ENCODE measurements at places on chromosomes 4 and X.
A peak's percentile ranks its signal among the peaks of the same experiment; 100 is the strongest.

- no peak for DNase-seq
These were observed 143.3 kb downstream of the AWAT2 start for GRCh38 chrX:69906447-69906846.

GRCh38 chr4:11343536-11343935 is 85.2 kb downstream of the HS3ST1 start:
- DNase-seq = peak; percentile 75

DNA sequence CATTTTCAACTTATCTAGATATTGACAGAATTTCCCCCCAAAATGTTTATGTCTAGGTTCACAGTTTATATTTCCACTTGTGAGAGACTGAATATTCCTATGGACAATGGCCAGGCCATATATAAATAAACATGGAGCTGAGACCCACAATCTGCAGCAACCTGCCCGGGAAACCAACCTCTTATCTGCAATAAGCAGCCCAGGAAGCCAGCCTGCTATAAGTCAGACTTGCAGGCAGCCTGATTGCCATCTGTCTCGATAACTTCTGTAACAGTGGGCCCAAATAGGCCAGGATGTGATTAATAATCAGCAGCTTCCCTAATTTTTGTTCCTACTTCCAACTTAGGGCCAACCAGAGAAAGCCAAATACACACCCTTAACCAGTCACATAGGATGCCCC is 5.2 kb upstream of the NAP1L5 start:
- DNase-seq = no peak

- DNase-seq = no peak
These were observed 213.4 kb downstream of the MAML3 start for GRCh38 chr4:139940600-139940999.

- DNase-seq = no peak
These were observed 294.0 kb downstream of the CAMK2D start for GRCh38 chr4:113467581-113467980.

DNA sequence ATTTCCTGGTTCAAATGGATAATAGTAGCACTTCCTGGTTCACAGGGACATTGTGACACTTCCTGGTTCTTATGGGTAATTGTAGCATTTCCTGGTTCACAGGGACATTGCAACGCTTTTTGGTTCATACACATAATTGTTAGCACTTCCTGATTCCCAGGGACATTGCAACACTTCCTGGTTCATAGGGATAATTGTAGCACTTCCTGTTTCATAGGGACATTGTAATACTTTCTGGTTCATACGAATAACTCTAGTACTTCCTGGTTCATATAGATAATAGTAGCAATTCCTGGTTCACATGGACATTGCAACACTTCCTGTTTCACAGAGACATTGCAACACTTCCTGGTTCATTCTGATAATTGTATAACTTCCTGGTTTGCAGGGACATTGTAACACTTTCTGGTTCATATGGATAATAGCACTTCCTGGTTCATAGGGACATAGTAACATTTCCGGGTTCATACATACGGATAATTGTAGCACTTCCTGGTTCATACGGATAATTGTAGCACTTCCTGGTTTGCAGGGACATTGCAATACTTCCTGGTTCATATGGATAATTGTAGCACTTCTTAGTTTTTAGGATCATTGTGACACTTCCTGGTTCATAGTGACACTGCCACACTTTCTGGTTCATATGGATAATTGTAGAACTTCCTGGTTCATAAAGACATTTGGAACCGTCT is 61.6 kb upstream of the CD99 start:
- DNase-seq = no peak

DNA sequence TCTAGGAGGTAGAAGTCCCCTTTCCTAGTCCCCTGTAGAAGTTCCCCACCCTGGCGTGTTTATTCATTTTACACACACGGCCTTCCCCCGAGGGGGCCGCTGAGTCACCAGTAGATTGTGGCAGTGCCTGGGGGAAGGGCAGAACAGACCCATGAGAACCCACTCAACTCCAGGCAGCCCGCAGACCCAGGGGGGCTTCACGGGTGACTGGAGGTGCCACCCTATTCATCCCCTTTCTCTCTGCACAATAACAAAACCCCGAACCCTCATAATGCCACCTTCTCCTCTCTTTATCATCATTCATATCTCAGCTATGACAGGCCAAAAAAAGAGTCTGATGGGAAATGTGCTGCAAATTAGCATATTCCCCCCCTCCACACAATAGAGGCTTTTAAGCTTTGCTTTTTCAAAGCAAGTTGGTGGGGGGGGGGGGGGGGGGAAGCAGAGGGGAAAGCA is 20.4 kb upstream of the GPM6B start:
- peak; percentile 77 for DNase-seq

DNA sequence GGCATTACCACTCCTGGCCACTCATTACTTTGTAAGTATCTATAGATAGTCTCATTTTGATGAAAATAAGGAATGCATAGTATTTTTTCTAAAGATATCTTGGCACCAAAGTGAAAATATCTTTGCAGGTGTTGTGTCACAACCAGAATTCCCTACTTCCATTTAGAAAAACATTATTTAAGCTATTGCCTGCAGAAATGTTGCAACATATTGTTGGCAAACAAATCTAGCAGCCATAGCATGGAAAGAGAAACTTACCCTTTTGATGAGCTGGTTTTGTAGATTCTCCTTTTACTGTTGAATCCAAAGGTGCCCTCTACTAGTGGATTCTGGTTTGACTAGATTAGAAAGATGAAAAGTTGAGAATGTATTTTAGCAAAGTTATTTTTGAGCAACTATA is 138.8 kb downstream of the AREG start:
- DNase-seq = no peak

DNA sequence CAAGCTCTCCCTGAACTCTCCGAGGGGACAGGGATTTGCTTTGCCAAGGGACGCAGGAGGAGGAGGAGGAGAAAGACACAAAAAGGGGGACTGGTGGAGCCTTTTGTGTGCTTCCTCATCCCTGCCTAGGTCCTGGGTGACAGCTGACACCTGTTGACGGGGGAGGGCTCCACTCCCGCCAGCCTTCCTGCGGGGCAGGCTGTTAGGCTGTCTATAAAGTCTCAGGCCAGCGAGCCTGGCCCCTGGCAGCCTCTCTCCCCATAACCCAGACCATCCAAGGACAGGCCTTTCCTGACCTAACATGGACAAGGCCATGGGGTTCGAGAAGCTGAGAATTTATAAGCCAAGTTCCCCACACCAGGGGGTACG is 832 bp upstream of the EVC2 start:
- DNase-seq = peak; percentile 18

DNA sequence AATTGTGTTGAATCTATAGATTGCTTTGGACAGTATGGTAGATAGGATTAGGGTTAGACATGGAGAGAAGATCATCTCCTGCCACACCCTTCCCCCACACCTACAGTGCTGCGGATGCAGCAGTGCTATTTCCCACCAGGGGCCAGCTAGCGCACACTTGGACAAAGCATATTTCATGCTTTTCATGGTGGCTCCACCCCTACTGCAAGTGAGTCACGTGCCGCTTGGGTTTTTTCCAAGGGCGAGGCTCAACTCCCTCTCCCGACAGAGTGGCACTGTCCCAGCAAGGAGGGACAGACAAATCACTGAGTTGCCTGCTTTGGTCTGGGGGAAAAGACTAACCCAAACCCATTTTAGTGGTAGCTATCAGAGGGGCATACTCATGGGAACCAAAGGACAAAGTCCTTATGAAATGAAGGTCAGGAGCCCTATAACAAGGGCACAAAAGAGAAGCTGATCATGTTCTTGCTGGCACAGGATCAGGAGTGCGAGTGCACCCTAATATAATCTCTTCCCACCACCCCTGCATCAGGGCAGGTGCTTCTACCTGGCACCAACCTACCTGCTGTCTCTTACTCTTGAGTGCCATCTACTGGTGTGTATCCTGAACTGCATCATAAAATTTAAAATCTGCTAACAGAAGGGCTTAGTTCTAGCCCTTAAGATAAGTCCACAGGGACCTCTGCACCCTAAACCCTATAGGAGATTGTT is 55.1 kb upstream of the PGAM4 start:
- peak; percentile 57 for DNase-seq

DNA sequence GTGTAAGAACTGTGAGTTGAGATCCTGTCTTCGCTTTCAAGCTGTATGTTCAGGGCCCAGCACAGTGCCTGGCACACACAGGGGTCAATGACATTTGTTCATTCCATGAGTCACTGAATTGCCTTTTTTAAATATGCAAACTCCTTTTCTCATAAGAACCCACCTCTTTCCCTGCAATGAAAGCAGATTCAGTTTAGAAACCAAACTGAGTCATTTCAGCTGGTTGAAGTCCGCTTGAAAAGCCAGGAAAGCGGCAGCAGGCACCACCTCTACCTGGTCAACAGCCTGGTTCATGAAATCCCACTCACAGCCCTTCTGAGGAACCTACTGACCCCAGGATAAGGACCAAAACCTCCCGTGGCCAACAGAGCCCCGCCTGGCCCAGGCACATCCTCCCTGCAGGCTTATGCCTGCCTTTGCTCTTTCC is 4.5 kb upstream of the C1QTNF7 start:
- DNase-seq = no peak

- DNase-seq = no peak
These were observed 4.7 kb downstream of the THAP9 start for GRCh38 chr4:82905205-82905604.

DNA sequence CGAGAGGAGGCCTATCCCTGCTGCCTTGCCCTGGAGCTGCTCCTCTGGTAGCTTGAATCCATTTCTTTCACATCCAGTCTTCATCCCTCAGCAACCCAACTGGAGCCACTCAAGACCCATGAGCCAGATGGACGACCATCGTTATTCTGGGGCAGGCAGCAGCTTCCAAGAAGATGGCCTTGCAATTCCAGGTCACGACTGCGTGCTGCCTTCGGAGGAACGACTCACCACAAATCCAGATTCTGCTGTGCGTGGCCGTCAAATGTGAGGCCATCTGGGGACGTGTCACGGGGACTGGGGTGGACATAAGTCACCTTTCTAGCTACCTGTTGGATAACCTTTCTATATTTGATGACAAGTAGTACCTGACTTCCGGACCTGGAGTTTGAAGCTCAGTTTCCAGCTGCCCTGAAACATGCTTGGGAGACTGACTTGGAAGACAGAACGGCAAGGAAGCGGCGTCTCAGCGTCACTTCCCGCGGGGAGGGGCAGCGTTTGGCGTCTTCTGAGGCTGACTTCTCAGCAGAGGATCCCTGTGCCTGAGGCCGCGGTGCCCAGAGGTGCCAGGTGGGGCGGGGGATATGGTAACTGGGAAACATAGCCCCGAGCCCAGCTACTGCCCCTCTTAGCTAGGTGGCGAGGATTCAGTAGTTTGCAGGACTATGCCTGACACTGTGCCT is 11.7 kb upstream of the TMEM271 start:
- DNase-seq = no peak

DNA sequence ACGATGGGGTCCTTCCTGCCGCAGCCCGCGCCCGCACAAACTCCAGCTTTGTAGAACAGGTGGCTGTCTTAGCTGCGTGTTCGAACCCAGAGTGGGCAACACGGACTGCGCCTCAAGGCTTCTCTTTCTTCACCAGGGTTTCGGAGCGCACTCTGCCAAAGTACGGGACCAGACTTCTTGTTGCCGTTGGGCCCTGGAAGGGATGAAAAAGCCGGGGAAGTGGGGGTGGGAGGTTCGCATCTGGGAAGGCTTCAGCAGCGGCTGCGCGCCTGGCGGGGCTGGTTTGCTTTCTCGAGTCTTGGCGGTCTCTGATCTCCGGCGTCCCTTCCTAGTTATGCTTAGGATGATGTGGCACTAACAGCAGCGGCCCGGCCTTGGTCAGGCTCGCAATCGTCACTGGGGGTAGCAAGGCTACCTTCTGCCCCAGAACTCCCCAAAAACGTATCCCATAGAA is 673 bp downstream of the PARM1 start:
- DNase-seq = no peak

DNA sequence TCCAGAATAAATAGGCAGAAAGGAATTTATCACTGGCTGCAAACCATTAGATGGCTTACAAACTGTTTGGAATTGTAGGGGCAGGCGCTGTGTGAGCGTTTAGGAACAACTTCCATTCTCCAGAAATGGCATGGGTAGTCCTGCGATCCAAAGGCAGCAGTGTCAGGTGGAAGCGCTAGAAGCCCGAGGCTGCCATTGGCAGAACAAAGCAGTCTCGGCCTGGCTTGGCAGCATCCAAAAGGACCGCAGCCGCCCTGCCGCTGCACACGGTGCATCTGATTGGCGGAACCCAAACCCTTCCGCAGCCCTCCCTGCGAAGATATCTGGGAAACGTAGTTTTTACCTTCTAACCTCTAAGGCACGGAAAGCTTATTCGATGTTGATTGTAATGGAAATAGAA is 23.6 kb upstream of the YTHDC1 start:
- peak; percentile 85 for DNase-seq

DNA sequence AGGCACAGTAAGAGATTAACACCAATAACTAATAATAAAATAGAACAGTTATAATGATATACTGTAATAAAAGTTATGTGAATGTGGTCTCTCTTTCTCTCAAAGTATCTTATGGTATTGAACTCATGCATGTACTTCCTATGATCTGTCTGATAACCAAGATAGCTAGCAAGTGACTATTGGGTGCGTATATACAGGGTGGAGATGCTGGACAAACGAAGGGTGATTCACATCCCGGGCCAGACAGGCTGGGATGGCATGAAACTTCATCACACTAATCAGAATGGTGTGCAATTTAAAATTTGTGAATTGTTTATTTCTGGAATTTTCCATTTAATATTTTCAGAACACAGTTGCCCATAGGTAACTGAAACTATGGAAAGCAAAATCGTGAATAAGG is 96.8 kb downstream of the PHEX start:
- no peak for DNase-seq

DNA sequence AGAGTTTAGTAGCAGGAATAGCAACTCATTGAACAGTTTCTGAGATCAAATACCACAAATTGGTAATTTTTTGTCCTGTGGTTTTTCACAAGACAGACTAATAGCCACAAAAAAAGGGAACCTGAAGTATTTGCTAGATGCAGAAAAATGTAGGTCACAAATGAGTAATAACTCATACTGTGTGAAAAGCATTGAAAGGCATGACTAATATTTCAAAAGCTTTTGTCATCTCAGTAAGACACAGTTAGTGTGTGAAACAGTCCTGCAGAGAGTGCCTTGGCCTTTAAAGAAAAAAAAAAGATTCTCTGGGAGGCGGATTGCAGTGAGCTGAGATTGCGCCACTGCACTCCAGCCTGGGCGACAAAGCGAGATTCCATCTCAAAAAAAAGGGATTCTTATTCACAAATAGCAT is 31.4 kb upstream of the SLC25A31 start:
- DNase-seq = no peak

GRCh38 chr4:187302457-187303150 is 578.9 kb upstream of the FAT1 start:
- DNase-seq = no peak

DNA sequence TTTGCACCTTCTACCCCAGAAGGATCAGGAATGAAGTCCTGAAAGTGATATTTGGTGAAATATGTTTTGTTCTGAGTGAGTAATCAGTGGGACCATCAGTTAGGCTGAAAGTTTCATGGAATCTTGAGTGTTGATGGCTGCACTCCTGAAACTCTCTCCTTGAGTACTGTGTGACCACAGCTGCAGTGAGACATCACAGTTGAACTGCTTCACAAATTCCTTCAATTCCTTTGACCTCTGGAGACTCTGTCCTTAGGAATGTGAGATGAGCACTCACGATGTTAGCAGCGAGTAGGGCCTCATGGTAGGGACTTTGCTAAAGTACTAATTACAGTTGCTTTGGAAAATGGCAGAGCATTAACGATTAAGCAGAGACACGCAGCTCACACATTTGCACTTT is 142.9 kb upstream of the SLC4A4 start:
- DNase-seq = peak; percentile 23

Measured in ELF-1 (cell line).